CD4-positive, alpha-beta T cell treated with Interleukin-17A for 1 hour (primary cell): ENCODE measurements at places on chromosomes 2 and 18.

- no peak for DNase-seq
Observed at GRCh38 chr2:45131587-45131986, 122.3 kb upstream of the SIX2 start.

DNA sequence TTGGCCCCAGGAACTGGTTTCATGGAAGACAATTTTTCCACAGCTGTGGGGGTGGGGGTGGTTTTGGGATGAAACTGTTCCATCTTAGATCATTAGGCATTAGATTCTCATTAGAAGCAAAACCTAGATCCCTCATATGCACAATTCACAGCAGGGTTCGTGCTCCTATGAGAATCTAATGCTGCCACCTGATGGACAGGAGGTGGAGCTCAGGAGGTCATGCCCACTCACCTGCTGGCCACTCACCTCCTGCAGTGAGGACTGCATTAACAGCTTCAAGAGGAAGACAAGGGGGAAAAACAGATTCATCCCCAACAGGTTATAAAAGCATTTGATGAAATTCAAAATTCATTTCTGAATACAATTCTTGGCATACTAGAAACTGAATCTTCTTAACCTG, 38.5 kb downstream of the THAP4 start:
- DNase-seq, result peak; percentile 25

GRCh38 chr2:205043285-205043684, 498.0 kb downstream of the PARD3B start:
- DNase-seq, result no peak

DNA sequence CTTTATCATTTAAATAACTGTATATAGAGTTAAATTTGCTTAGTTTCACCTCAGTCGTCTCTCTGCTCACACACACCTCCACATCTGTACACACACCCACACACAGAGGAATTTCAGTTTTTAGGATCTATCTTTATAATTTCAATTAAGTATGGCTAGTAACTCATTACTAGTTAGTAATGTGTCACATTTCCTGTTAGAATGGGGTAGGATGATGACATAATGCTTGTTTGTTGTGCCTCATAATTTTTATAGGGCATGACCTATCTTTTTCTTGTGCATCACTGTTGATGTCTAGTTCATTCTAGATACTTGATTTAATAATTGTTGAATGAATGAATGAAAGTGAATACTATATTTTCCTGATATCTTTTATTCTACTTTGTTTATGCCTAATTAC, 108.6 kb downstream of the AGPS start:
- DNase-seq, result no peak

GRCh38 chr2:132252191-132252893, 90.6 kb upstream of the ANKRD30BL start:
- no peak for DNase-seq

GRCh38 chr2:111967018-111967417, 68.6 kb downstream of the MERTK start:
- DNase-seq, result no peak

- no peak for DNase-seq
Observed at GRCh38 chr2:126975671-126976655, 77.3 kb downstream of the TEX51 start.

GRCh38 chr2:64439194-64439593, 14.8 kb upstream of the LGALSL start:
- no peak for DNase-seq

GRCh38 chr18:79753391-79753851, 44.3 kb upstream of the KCNG2 start:
- DNase-seq, result no peak

DNA sequence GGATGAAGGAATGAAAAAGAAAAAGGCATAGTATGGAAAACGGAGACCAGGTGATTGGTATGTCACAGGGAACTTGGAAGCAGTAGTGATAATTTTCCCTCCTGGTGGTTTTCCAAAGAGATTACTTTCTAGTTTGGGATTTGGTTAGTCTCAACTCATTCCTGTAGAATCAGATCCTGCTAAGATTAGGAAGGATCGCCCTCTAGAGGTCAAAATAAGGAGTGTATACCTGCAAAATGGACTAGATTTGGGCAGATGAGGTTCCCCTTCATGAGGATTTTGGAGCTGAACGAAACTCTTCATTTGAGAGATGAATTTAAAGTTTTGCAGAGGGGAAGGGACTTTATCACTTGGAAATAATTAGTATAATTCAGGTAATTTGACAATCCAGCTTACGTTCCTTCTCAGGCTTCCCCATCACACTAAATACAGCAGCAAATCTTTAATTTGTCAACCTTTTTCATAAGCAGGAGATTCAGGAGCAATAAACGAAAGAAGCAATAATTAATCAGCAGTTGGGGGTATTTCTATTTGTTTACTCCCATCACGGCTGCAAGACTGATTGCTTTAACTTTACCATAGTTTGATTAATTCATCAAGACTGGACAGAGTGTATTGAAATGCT, 65.2 kb downstream of the CCDC195 start:
- peak; percentile 63 for DNase-seq

DNA sequence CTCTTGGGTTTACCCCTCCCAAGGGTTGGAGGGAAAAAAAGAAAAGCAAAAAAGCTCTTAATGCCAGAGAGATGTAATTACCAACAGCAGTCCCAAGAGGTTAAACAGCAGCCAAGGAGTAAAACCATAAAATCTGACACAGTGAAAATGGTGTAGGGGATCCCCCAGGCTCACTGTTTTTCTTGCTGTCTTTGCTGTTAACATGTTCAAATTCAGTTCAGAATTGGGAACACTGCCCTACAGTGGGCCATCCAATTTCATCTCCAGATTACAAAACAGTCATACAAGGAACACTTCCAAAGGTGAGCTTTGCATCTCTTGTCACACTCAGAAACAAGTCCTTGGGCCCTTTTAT, 54.5 kb downstream of the PLEKHM3 start:
- DNase-seq, result no peak

GRCh38 chr2:9594366-9595054, 36.3 kb downstream of the YWHAQ start:
- DNase-seq, result no peak

DNA sequence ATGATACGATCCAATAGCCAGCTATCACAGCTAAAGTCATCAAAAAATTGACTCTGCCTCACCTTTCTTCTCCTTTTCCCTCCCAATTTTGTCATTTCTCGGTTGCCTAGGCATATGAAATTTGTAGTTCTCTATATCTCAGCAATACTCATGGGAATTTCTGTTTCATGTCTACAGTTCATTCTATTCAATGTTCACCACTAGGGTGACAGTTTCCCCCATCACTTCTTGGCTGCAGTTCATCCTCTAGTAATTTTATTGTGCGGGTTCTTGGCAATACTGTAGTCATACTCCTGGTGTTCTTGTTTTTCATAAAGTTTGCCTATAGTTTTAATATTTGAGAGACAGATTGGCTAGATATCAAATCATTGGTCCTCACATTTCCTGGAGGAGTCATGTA, 872.2 kb upstream of the ID2 start:
- DNase-seq, result no peak

GRCh38 chr2:195639959-195640358, 17.1 kb upstream of the SLC39A10 start:
- DNase-seq, result no peak

- DNase-seq, result no peak
Observed at GRCh38 chr2:118942031-118942430, at the start of gene MARCO. Gene MARCO (plus strand): TSS chr2:118942194. CDS start chr2:118942301, 107 bp downstream.

- no peak for DNase-seq
Observed at GRCh38 chr2:149994057-149994728, 406.6 kb upstream of the MMADHC start.

DNA sequence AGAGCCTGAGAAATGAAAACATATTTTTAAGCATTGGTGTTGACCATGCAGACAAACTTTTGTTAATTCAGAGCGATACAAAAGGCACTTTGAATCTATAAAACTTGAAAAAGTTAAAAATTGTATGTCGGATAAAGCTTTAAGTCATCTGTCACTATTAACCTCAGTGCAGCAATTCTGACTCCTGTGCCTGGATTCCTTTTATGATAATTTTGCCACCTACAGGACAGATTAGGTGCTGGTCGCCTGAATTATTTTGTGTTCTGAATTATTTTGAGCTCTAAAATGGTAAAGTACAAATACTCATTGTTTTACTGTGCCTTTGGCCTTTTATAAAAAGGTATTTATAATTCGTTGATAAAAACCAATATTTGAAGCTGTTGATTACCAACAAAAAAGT, 19.4 kb upstream of the RNF138 start:
- DNase-seq, result peak; percentile 63

- DNase-seq, result no peak
Observed at GRCh38 chr2:122514451-122514996, 759.1 kb downstream of the TSN start.

DNA sequence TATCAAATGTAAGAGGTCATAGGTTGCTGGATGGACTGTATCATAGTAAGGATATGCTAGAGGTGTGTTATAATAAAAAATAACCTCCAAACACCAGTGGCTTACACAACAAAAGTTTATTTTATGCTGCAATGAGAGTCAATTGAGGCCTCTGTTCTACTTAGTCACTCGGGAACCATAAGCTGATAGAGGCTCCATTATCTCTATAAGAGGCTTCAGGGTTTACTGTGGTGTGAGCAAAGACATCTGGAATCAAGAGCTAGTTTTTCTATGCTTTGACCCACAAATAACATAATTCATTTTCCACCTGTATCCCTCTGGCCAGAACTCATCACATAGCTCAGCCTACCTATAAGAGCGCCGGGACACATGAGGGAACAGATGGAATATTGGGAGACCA, 47.5 kb upstream of the NEMP2 start:
- DNase-seq, result no peak

GRCh38 chr18:34098109-34098508, 126.6 kb downstream of the NOL4 start:
- no peak for DNase-seq

GRCh38 chr2:189261916-189262315, 82.4 kb upstream of the COL5A2 start:
- DNase-seq, result no peak

- DNase-seq, result no peak
Observed at GRCh38 chr18:49733321-49733720, 80.0 kb downstream of the ACAA2 start.

DNA sequence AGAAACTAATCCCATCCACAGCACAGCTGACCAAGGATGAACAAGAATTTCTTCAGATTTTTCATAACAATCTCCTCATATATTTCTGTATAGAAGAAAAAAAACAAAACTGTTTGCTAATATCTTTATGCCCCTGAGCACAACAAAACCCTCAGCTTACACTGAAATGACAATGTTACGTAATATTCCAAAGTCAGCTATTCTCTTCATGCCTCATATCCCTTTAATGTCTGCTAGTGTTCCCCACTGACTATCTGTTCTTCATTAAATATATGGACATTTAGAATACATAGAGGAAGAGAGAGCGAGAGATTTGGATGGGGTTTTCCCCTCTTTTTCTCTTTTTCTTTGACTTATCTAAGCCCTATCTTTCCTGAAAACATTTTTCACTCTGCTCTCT, 87.9 kb upstream of the GULP1 start:
- DNase-seq, result no peak

DNA sequence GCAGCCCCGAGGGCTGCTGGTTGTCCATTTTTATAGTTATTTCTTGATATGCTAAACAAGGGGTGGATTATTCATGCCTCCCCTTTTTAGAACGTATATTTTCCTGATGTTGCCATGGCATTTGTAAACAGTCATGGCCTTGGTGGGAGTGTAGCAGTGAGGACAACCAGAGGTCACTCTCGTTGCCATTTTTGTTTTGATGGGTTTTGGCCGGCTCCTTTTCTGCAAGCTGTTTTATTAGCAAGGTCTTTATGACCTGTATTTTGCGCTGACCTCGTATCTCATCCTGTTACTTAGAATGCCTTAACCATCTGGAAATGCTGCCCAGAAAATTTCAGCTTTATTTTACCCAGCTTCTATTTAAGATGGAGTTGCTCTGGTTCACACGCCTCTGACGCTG, 825.8 kb upstream of the CDH2 start:
- DNase-seq, result no peak

DNA sequence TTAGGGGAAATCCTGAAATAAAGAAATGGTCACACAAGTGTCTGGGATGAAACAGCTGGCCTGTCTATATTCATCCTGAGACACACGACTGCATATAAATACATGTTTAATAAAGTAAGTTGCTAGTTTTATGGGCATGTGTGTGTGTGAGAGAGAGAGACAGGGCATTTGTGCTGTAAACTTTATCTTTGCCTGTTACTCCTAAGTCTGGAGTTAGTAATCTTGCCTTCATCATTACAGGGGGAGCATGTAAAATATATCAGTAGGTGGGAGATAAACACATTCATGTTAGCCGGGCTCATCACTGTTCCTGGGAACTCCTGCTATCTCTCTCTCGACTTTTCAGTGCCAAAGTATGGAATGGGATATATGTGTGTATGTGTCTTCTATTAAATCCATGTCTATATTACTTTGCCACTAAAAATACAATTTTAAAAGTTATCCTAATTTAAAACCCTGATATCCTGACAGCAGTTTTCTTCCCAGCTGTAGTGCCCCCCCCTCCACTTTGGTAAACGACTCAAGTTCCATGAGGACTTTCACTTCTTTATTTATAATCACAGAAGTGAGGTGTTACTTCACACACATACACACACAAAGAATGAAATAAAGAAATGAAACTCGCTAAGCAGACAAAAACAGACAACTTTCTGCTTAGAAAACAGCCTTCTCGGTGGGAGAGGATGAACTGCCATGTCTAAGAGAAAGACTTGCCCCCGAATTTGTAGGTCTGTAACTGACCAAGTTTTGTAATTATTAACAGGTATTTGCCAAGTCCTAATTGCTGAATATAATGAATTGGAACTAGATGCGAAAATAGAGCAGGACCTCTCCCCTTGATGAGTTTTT, 947 bp downstream of the ZEB2 start:
- DNase-seq, result no peak

DNA sequence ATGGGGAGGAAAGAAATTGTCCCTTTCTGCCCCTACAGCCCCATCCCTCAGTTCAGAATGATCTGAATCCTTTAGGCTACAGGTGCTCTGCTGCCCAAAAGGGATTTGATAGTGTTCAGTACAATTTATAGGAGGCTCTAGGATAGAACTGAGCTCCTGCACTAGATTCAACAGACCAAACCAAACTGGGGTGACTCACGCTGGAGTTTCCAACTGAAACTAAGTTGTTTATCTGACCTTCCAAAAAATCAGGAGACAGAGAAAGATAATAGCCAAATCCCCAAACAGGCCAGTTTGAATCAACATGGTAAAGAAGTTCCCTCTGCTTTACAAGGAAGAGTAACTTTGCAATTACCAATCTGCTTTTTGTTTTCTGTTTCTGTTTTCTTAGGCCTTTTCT, 72.7 kb upstream of the MBOAT2 start:
- DNase-seq, result no peak
